ENCODE measurements at places on chromosomes 6 and 20.
A peak's percentile ranks its signal among the peaks of the same experiment; 100 is the strongest.

GRCh38 chr20:25203089-25203488 is 7.6 kb downstream of the ENTPD6 start:
- no peak for DNase-seq

- DNase-seq, result no peak
Measured at GRCh38 chr6:159114569-159114968, 54.6 kb upstream of the FNDC1 start.

GRCh38 chr6:31740397-31741223 is 805 bp downstream of the MSH5 start:
- no peak for DNase-seq

DNA sequence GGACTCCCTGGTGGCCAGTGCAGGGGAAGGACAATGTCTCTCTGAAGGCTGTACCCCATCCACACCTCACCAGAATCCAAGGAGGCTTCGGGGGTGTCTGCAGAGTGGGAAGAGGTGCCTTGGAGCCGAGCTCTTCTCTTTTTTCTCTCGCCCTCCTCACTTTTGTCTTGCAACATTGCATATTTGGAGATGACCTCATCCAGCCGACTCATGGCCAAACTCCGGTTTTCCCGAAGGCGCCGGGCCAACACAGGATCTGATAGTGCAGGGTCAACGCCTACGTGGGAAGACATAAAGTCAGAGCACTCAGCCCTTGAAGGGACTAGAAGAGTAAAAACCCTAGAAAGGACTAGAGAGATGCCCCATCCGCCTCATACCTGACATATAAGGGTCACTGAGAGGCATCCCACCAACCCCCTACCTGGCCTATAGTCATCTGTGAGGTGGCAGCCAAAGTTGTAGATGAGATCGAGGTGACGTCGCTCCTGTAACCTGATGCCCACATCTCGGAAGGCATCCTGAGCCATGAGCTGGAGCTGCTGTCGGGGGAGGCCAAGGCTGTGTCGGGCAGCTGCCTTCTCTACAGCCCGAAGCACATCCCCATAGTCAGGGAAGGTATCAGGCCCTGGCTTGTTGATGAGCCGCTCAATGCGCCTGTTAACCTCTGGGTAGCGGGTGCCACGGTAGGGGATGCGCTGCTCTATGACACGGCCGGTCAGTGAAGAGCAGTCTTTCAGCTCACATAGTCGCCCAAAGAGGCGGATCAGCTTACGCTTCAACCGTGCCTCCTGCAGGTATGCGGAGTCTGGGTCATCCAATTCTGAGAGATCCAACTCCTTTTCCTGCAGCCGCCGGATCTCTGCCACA is 3.0 kb upstream of the ZBTB22 start:
- DNase-seq, result peak; percentile 53

DNA sequence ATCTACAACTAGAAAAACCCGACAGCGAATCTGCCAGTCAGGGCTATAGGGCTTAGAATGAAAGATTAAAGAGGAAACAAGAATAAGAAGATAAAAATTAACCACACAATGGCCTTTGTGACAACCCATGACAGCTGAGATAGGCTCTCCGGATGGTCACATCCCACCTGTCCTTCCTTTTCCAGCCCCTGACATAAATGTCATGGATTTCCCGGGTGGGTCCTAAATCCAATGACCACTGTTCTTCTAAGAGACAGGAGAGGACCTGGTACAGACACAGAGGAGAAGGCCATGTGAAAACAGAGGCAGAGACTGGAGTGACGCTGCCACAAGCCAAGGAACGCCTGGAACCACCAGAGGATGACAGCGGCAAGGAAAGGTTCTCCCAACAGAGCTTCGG is 41.8 kb downstream of the ATXN1 start:
- DNase-seq, result no peak

DNA sequence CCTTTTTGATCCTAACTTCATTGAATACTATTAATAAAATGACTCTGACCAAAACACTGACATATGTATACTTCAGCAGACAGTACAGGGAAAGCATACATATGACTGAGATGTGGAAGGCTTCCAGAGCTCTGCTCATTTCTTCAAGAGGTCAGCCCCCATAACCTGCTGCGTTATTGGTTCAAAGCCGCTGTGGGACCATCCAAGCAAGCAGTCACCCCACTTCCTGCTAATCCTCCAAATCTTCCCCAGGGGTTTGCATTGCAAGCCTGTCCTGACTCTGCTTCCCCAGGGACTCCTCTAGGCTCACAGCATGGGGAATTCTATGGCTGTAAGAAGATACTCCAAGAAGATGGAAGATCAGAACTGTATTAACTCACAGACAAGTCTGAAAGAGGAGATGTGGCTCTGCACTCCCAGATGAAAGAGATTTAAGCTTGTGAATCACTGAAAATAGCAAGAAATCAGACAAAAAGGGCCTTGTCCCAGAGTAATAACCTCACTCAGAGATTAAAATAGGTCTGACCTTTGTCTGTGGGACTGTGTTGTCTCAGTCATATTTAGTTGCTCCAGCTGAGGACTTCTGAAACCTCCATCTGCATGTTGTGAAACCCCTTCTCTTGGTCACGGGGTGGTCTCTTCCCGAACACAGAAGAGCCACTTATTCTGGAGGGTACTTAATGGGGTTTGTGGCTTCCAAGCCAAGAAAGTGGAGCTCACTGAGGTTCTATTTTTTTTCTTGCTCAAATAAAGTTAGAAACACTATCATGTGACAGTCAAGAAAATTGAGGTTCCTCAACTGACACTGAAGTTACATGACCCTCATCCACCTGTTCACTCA is 101.5 kb upstream of the MARCKS start:
- DNase-seq, result no peak

- peak; percentile 82 for DNase-seq
Measured at GRCh38 chr20:4064144-4064909, 49.0 kb upstream of the RNF24 start.

DNA sequence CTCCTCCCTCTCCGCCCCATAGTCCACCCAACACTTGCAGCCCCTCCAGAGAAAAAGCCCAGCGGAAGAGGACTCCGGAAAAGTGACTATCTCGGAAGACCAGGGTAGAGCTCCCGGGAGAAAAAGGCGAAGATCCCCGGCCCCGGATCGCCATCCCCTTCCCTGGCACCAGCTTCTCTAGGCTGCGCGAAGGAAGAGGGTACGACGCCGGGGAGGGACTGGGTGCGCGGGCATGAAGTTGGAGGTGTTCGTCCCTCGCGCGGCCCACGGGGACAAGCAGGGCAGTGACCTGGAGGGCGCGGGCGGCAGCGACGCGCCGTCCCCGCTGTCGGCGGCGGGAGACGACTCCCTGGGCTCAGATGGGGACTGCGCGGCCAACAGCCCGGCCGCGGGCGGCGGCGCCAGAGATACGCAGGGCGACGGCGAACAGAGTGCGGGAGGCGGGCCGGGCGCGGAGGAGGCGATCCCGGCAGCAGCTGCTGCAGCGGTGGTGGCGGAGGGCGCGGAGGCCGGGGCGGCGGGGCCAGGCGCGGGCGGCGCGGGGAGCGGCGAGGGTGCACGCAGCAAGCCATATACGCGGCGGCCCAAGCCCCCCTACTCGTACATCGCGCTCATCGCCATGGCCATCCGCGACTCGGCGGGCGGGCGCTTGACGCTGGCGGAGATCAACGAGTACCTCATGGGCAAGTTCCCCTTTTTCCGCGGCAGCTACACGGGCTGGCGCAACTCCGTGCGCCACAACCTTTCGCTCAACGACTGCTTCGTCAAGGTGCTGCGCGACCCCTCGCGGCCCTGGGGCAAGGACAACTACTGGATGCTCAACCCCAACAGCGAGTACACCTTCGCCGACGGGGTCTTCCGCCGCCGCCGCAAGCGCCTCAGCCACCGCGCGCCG is 822 bp downstream of the FOXQ1 start:
- no peak for DNase-seq

GRCh38 chr6:161268531-161269210 is 5.2 kb downstream of the AGPAT4 start:
- no peak for DNase-seq

DNA sequence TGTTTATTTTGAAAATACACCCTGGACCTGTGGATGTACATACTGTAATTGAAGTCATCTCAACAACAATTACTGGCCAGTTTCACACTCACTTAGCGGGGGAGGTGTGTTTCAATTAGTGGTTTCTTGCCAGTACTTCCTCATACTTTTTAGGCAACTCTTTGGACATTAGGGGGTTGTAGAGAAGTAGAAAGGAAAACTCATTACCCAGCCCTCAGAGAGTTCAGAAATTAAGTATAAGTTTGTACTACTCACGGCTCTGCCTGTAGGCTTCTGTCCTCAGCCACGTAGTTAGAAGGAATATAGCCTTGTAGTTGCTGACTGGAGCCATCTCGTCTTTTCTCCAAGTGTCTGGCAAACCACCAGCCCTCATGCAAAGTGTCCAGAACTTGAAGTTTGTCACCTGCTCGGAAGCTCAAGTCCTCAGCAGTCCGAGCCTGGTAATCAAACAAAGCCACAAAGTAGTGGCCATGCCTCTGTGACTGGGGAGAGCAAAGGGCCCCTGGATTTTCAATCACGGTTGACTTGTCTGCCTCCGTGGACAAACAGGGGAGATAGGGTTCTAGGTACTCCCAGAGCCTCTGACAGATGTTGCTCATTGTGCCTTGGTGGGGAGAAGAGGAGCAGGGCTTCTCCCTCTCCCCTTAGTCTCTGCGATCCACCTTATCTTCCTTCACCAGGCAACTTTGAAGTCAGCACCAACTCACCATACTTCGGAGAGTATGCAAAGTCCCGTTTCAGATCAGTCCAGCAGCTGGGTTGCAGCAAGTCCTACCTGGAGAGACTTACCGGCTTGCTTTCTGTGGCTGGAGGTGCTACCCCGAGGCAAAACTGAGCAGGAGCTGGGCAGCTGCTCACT is 749 bp downstream of the FRK start:
- no peak for DNase-seq

- peak; percentile 34 for DNase-seq
Measured at GRCh38 chr20:41330343-41330720, 10.3 kb upstream of the LPIN3 start.

GRCh38 chr6:141977782-141978181 is 154.9 kb upstream of the GJE1 start:
- DNase-seq, result no peak
